ENCODE measurements at places on chromosomes 7 and 10.

GRCh38 chr10:3421537-3422257 lies 249.1 kb upstream of the PITRM1 start:
- no peak for DNase-seq

GRCh38 chr7:47407821-47408674 lies 173.9 kb downstream of the TNS3 start:
- no peak for DNase-seq

GRCh38 chr7:158140538-158141220 lies 446.9 kb downstream of the PTPRN2 start:
- DNase-seq = no peak

- DNase-seq = peak; percentile 6
Measured at GRCh38 chr7:5139998-5140397, 50.0 kb upstream of the WIPI2 start.

DNA sequence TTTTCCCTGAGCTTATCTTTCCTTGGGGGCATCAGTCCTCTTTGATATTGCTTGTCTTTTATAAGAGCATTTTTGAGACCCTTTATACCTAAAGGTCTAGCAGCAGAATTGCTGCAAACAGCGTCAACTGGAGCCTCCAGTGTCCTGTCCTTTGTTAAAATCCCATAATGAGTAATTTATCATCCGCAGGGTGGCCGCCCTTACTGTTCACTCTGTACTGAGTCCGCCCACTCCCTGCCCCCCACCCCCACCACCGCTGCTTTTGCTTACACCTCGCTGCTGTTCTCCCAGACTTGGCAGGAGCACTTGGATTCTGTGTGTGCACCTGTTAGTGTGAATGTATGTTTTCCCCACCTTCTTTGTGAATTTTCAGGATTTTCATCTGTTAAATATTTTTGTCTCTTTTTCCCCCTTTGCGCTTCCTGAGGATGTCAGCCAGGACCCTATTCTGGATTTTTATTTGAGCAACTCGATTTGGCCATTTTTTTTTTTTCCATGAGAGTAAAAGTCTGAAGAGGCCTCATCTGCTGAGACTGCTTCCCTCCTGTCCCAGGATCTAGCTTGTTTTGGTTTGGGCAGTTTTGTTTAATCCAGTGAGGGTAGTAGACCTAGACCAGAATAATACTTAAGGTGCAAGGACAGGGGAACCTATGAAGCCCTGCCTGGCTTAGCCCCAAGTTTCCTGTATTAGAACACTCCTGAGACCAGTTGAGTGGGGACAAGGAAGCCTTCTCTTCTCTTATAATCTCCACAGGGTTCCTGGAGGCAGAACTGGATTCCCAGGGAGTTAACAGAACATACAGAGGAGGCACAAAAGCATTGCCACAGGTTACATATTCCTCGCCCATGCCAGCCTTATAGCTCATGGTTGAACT lies 8.2 kb downstream of the AGFG2 start:
- no peak for DNase-seq

DNA sequence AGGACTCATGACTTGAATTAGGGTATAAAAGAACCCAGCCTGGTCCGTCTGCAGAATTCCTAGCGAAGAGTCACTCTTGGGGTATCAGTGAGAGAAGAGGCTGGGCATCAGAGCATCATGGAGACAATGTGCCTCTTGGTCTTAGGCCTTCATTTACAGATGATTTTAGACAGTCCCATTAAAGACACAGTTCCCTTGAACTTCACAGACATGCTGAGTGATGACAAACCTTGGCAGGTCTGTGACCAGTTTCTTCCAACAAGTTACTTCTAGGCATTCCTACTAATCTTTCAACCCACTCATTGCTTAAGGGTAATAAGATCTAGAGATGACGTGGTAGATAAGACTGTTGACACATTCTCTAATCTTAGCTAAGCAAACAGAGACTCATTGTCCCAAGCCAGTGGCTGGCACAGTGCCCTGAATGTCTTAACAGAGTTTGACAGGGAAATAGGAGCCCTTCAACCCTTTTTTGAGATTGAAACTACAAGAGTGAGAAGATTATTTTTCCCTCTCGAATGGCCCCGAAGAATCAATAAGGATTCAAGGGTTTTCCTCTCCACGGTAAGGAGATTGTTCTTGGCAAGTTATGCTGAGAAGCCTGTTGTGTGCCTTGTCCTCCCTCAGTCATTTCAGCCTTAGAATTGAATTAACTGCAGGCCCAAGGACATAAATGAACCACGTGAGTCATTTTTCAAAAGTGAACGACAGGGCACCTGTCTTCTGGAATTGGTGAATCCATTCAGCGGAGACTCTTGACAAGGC lies 281.1 kb downstream of the CCDC3 start:
- peak; percentile 74 for DNase-seq

DNA sequence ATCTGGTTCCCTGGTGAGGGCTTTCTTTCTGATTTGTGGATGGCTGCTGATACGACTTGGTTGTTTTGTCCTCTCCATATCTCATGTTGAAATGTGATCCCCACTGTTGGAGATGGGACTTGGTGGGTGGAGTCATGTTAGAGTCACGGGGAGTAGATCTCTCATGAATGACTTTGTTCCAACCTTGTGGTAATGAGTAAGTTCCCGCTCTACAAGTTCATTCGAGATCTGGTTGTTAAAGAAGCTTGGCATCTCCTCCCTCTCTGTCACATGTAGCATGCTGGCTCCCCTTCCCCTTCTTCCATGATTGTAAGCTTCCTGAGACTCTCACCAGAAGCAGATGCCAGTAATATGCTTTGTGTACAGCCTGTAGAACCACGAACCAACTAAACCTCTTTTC lies 37.1 kb upstream of the NXPH1 start:
- DNase-seq = no peak

- no peak for DNase-seq
Measured at GRCh38 chr10:33345236-33345635, 10.8 kb upstream of the NRP1 start.

DNA sequence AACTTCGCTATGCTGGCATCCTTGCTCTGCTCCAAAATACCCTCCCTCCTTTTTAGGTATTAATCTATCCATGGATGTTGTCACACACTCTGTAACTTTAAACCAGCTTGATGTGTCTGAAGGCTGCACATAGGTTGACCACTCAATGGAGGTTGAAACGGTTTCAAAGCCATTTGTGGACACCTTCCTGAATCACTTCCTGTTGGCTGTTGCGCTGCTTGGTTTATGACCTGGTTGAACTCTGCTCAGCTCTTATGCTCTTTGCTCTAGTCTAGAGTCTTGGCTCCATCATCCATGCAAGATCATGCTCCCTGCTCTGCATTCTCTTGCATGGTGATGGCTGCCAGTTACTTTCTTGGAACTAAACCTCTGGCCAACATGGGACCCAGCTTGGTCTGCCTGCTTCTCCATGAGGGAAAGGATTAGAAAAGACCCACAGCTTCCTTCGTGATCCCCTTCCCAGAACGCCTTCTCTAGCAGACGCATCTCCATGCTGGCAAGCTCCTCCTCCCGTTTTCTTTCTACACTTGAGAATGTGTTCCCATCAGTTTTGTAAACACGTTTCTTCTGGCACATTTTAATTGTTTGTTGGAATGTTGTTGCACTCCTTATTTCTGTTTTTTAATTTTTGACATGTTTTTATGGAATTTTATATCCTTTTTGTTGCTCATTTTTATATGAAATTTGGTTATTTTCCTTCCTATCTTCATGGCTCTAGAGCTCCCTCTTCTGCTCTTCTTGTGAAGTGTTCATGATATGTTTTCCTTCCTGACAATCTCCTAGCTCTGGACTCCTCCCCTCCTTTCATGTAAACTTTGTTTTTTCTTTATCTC lies 149.8 kb downstream of the XPNPEP1 start:
- DNase-seq = peak; percentile 25

DNA sequence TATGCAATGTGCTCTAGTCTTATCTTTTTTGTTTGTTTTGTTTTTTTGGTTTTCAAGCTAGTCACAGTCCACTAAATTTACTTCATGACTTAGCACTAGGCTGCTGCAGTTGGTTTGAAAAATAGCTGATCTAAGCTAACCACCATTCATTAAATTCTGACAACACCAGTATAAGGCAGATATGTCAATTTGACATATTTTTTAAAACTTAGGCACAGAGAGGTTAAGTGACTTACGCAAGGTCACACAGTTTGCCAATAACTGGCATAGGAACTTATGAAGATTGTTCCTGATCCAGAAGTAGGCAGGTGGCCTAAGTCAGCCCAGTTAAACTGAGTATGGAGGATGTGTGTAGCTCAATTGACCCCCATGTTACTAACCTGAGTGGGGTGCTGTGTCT lies 377.3 kb upstream of the NFE2L3 start:
- no peak for DNase-seq

- DNase-seq = no peak
Measured at GRCh38 chr10:25811052-25811685, 122.9 kb upstream of the MYO3A start.

DNA sequence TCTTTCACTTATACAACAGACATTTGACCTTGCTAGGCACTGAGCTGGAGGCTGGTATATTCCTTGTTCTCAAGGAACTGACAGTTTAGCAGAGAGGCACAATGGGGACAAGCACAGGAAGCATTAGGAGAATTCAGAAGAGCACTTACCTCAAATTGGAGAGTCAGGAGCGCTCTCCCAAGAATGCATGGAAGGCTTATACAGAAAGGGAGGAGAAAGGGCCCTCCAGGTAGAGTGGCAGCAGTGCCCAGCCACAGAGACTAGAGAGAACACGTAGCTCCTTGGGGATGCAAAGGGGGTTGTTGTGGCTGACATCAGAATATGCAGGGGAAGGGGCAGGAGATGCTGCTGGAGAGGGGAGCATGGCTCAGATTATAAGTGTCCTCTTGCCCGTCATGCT lies 78.2 kb upstream of the MKLN1 start:
- DNase-seq = no peak

DNA sequence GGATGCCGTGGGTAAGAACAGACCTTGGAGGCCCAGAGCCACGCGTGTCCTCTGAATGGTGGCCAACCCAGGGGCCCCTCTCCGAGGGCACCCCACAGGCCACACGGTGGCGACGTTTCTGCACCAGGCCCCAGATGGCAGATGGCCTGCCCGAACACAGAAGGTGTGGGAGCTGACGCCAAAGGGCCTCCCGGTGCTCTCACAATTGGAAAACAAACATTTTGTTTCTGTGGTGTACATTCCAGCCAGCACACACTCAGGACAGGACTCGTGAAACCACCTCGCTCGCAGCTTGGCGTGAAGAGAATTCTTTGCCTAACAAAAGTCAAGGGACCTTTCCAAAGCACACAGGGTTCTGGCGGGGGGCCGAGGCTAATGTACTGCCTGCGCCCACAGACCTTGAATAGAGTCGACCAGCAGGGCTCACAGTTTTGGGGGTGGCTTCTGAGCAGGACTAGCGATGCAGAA lies 112.1 kb downstream of the FAM53B start:
- no peak for DNase-seq

GRCh38 chr10:83680470-83680891 lies 458.8 kb upstream of the GHITM start:
- no peak for DNase-seq

DNA sequence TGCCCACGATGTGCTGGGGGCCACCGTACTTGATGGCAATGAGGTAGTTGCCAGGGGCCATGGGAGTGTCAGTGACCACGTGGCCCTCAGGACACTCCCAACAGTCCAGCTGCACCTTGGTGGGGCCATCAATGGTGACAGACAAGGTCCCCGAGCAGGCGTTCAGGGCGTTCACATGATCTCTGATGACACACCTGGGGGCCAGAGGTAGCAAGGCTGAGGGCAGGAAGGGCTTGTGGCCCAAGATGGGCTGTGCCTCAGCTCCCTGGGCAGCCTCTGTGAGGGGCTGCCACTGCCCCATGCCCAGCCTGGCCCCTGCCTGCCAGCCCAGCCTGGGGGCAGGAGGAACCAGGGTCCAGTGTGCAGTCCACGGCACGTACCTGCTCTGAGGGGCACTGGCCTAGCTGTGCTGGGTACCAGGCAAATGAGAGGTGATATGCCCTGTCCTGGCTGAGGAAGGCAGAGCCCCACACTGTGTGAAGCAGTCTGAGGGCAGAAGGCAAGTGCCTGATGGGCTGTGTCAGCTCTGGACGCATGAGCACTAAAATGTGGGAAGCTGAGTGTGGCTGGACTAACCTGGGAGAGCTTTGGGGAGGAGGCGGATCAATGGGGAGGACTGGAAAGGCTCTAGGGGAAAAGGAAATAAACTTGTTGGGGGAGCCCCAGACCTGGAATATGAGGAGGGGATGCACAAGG lies 3.5 kb upstream of the KCP start:
- no peak for DNase-seq

DNA sequence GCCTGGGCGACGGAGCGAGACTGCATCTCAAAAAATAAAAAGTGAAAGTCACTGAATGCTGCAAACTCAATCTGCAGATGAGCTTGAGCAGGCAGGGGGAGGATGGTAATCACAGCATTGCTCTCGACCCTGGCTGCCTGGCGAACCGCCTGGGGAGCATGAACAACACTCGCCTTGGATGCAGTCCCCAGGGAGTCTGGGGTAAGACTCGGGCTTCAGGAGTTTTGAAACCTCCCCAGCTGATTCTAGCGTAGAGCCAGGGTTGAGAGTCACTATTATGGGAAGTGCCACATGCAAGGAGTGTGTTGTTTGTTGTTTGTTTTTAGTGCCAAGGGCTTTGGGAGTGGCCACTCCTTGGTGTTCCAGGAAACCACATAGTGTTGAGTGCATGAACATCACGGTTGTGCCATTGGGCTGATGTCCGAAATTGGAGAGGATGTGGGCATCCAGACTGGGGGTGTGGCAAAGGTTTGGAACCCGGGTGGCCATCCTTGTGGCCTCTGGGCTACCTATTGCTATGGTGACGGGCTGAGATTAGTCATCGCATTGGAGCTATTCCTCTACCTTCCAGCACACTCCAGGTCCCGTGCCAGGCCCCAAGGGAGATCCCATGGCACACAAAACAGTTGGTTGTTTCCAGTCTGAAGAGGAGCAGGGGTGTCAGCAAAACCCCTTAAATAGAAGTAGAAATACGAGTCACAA lies 92.6 kb downstream of the RGS10 start:
- peak; percentile 93 for DNase-seq

DNA sequence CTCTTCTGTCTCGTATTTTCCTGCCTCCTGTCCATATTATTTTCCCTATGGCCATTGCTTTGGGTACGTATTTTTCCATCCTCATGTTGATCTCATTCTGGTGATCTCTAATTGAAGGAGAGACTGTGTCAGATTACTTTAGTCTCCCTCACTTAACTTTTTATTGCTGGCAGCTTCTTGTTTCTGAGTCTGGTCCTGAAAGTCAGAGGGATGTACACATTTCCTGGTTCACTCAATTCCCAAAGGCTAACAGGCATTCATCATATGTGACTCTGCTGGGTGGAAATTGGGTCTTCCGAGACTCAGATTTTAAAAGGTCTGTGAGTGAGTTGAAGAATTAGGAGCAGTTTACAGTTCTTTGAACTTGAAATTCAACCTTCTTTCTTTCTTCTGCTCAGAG lies 10.9 kb downstream of the UMAD1 start:
- no peak for DNase-seq

Data from fibroblast of skin of scalp (primary cell).